ENCODE measurements at places on chromosomes 2 and 18.

GRCh38 chr2:174711206-174711605 lies 53.1 kb downstream of the CHRNA1 start:
- H3K36me3 ChIP-seq, result no peaks in the 10 kb centered on the region
- H3K4me1 ChIP-seq, result no peaks in the 10 kb centered on the region
- H3K4me3 ChIP-seq, result no peak overlapping the region
- H3K27ac ChIP-seq, result no peak overlapping the region
- H3K27me3 ChIP-seq, result no peaks in the 10 kb centered on the region
- no peak for DNase-seq

DNA sequence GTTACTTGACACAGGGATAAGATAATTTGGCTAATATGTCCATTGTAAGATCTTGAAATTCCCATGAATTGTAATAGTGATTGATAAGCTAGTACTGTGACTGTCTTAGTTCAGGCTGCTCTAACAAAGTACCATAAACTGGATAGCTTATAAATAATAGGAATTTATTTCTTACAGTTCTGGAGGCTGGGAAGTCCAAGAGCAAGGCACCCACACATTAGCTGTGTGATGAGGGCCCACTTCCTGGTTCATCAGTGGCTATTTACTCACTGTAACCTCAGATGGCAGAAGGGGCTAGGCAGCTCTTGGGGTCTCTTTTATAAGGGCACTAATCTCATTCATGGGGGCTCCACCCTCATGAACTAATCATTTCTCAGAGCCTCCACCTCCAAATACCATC lies 28.5 kb downstream of the NOSTRIN start:
- H3K27ac ChIP-seq, result no peak overlapping the region
- H3K4me1 ChIP-seq, result no peaks in the 10 kb centered on the region
- H3K36me3 ChIP-seq, result no peaks in the 10 kb centered on the region
- no peaks in the 10 kb centered on the region for H3K27me3 ChIP-seq

DNA sequence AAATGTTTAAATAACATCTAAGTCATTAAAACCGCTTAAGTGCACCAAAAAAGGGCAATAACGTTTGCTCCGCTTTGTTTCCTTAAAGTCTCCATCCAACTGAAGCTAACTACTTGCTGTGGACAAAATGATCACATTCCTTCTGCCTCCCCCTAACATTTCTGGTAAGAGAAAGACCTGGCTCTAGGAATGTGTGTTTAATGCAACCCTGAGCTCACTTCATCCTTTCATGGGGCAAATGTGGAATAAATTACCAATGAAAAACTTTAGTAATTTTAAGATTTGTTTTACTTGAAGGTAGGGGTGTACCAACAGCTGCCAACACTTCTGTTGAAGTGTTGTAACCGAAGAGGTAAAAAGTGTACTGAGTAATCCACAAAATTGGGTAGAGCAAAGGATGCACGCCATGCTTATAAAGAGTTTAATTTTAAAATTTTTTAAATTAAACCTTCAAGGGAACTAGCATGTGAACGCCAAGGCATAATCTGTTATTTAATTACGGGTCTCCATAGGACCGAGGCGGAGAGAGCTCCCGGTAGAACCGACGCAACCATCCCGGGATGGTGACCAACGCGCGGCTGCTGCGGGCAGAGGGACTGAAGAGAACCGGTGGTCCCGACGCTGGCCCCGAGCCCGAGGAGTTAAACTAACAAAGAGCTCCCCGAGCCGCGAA lies 1.1 kb downstream of the HNRNPLL start:
- H3K27ac ChIP-seq, result peak overlapping the region; percentile 100
- H3K4me1 ChIP-seq, result no peaks in the 10 kb centered on the region
- no peak for DNase-seq
- peak overlapping the region; percentile 88 for H3K4me3 ChIP-seq
- no peaks in the 10 kb centered on the region for H3K27me3 ChIP-seq

- no peaks in the 10 kb centered on the region for H3K27me3 ChIP-seq
- H3K36me3 ChIP-seq, result no peaks in the 10 kb centered on the region
- no peak overlapping the region for H3K4me3 ChIP-seq
Measured at GRCh38 chr2:167383610-167384194, 495.4 kb downstream of the XIRP2 start.

- no peak overlapping the region for H3K27ac ChIP-seq
- H3K27me3 ChIP-seq, result no peaks in the 10 kb centered on the region
- H3K4me1 ChIP-seq, result no peaks in the 10 kb centered on the region
- H3K36me3 ChIP-seq, result no peaks in the 10 kb centered on the region
Measured at GRCh38 chr2:201891676-201892075, 85.3 kb downstream of the CDK15 start.
